ENCODE measurements at places on chromosomes 5 and 9. TPM values are rescaled to one million over a fixed set of nuclear protein-coding genes. Genes with fewer than 3 reads are reported as not detected.

DNA sequence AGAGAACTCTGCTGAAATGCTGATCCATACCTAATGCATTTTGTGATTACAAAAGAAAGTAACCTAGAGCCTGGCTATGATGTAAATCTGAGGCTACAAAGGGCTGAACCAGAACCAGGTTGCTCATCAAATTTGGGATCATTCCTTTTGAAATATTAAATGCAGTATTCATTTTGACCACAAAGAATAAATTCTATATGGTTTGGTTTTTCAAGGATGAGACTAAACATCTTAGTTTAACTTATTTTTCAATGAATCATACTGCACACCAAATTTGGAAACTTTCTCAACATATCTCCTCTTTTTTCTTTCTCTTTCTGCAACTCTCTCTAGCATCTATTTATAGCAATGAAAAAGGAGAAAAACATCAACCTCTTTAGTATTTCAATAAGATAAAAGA, 46.5 kb downstream of the CEMIP2 start:
- no peak for DNase-seq

Gene PCDHB16
- total RNA-seq: 11.6 TPM

GRCh38 chr9:79672236-79672635, 100.5 kb downstream of the TLE4 start:
- DNase-seq: no peak

Gene INSL4
- total RNA-seq: not detected

Gene PDE6A
- total RNA-seq: not detected

- DNase-seq: no peak
Observed at GRCh38 chr5:126519637-126520592, 75.1 kb downstream of the ALDH7A1 start.

- DNase-seq: no peak
Observed at GRCh38 chr5:76663573-76663972, 40.4 kb upstream of the F2RL2 start.

DNA sequence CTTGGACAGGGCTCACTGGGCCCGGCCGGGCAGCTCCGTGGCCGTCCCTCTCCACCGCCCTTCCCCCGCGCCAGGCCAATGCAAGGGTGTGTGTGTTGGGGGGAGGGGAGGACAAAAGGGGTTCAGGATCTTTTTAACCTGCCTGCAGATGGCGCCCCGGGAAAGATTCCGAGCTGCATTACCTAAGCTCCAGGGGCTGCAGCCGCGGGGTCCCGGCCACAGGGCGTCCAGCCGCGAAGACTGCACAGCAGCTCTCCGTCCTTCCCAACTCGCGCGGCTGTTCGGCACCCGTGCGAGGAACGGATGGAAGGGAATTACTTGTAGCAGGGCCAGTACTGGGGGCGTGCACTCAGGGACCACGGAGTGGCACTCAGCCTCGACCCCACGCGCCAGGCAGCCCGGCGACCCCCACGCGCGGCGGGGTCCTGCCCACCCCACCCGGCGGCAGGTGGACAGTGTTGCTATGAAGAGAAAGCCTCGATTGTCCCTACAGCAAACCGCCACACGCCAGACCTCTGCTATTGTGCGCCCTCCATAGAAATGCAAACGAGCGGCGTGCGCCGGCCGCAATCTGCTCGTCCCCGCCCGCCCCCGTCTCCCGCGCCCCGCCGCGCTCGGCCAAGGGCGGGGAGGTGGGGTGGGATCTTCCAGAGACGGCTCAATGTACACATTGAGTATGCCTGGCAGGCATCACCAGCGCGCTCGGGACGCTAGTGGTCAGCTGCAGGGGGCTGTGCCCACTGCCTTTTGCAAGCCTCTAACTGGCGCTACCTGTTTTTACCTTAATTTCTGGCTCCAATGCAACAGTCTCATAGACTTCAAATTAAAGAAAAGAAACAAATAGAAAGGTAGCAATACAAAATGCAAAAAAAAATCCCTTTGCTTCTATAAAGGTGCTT, 796 bp upstream of the GADD45G start:
- peak; percentile 15 for DNase-seq

DNA sequence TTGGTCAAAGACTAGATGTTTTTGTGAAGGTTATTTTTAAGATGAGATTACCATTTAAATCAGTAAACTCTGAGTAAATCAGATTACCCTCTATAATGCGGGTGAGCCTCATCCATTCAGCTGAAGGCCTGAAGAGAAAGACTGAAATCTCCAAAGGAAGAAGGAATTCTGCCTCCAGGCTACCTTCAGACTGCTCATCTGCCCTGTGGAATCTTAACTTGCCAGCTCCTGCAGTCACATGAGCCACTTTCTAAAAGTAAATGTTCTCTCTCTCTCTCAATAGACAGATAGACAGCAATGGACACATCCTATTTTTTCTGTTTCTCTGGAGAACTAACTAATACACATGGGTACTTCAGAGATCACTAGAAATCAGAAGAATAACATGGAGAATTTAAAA, 182.8 kb downstream of the CFAP90 start:
- no peak for DNase-seq

Gene SV2C
- total RNA-seq: 0.14 TPM

Gene CEL
- 0.78 TPM for total RNA-seq

GRCh38 chr9:84315278-84315877, 25.2 kb downstream of the SLC28A3 start:
- no peak for DNase-seq

GRCh38 chr9:83473488-83473971, 64.7 kb downstream of the FRMD3 start:
- DNase-seq: no peak

Gene EQTN
- total RNA-seq: not detected

- DNase-seq: no peak
Observed at GRCh38 chr9:20835377-20836286, 151.6 kb downstream of the FOCAD start.

DNA sequence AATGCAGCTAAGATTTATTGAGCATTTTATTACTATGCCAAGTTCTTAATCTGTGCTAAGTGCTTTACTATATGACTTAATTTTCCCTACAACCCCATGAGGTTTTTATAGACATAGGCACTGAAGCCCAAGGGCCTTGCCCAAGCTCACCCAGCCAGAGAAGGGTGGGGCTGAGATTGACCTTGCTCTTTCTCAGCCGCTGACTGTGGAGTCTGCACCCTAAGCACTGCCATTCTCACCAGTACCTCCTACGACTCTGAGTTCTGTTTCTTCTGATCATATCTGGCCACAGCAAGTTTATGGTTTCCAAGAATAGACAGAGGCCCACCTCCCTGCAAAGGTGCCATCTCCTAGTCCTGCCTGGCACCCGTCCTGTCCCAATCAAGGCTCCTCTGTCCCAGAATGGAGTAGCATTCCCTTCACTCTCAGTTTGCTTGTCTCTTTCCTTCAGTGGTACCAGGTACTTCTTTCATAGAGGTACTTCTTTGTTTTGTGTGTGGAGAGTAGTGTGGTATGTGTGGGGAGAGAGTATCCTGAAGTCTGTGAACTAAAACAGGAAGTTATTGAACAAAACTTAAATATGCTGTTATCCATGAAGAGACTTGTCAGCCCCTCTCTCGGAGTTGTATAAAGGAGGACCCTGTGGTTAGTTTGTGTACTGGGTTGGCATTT, 42.6 kb downstream of the CSF1R start:
- DNase-seq: no peak

Gene C8G
- total RNA-seq: not detected

- no peak for DNase-seq
Observed at GRCh38 chr5:126531543-126532120, 63.4 kb downstream of the ALDH7A1 start.

GRCh38 chr9:5899292-5899691, 8.6 kb downstream of the MLANA start:
- no peak for DNase-seq

Gene ACSL6
- 1.6 TPM for total RNA-seq

Gene KIF4B
- total RNA-seq: not detected

Gene PCDHB10
- total RNA-seq: 9.1 TPM

DNA sequence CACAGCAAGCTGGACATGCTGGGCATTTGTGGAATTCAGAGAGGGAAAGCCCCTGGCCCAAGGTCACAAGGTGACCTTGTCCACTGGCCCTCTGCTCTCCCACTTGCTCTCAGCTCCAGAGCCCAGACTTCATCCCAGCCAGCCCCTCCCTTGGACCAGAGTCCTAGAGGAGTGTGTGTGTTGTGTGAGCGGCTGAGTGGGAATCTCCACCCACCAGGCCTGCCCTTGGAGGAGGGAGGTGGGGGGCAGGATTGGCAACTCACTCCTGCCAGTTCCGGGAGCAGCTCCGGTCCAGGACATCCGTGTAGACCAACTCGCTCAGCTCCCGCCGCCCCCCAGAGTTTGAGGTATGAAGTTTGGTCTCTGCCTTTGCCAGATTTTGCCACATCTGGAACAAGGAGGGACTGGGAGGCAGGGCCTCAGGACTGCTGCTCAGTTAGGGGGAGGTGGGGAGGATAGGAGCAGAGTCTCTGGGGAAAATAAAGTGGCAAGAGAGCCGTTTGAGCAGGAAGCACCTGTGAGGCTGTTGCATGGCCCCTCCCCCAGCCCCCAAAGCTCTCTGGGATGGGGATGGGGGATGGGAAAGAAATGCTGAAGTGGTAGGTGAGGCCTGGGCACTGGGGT, 1.4 kb downstream of the MZB1 start:
- DNase-seq: no peak

Gene DNM1
- 7.2 TPM for total RNA-seq

GRCh38 chr9:111907147-111907546, 10.5 kb downstream of the UGCG start:
- no peak for DNase-seq

- no peak for DNase-seq
Observed at GRCh38 chr9:91067306-91067860, 265.8 kb downstream of the SYK start.

GRCh38 chr9:19127871-19128500, 694 bp upstream of the PLIN2 start:
- no peak for DNase-seq

GRCh38 chr9:121892706-121893105, 200.4 kb downstream of the TTLL11 start:
- no peak for DNase-seq

DNA sequence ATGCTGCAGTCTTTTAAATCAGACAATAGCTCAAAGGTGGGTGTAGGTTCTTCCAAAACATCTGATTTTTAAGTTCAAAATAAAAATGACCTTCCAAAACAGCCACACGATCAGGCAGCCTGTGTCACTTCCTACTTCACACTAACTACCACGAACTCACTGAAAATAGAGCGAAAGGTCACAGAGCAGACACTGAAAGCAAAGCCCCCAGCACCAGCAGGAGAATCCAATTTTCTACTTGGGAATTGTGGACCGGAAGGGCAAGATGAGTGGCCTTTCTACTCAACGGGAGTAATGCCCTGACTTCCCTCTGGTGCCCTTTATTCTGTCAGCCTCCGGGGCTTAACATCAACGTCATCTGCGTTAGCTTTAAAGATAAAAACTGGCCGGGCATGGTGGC, 107.8 kb upstream of the FAM120A start:
- DNase-seq: no peak

- DNase-seq: no peak
Observed at GRCh38 chr9:127543973-127544533, 68.0 kb upstream of the STXBP1 start.
